Activated CD4-positive, CD25-positive, alpha-beta regulatory T cell treated with anti-CD3 and anti-CD28 coated beads, Interleukin-2, amount 50 U/mL, for 16 hours (primary cell): ENCODE measurements at places on chromosomes 2 and 18.

- DNase-seq = no peak
These were observed 17.2 kb downstream of the TET3 start for GRCh38 chr2:74001781-74002504.

DNA sequence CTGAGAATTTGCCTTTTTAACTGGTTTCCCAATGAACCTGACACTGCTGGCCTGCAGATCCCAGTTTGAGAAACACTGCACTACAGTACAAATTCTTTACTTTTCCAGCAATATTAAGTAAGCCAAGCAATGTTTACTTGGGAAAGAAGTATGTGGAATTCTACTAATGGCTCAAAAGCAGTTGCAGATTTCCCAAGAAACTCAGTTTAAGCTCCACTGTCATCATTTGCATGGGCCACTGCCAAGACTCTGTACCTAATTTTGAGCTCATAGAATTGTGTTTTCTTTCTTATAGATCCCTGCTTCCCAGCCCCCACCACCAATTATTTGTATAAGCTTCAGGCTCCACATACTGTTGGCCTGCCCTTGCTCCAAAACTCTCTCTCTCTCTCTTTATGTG lies 676.1 kb downstream of the RNF144A start:
- no peak for DNase-seq

- DNase-seq = no peak
These were observed 282.4 kb upstream of the RAB12 start for GRCh38 chr18:8326763-8327394.

DNA sequence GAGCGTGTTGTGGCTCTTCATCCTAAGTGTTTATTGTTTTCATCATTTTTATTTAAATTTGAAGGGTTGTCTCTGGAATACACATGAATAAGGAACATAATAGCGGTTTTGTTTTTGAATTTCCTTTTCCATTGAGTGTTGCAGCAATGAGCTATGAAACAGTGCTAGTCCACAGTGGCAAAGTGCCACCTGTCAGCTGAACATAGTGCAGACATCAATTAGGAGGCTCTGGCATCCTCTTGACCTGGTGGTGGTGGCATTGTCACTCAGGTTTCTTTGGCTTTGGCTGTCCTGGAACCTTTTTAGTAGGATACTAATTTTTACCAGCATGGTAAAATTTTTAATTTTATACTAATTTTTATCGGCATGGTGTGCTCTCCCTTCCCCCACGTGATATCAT lies 63.2 kb downstream of the UGGT1 start:
- DNase-seq = no peak

- no peak for DNase-seq
These were observed 148.5 kb downstream of the TXNL1 start for GRCh38 chr18:56489893-56490292.

DNA sequence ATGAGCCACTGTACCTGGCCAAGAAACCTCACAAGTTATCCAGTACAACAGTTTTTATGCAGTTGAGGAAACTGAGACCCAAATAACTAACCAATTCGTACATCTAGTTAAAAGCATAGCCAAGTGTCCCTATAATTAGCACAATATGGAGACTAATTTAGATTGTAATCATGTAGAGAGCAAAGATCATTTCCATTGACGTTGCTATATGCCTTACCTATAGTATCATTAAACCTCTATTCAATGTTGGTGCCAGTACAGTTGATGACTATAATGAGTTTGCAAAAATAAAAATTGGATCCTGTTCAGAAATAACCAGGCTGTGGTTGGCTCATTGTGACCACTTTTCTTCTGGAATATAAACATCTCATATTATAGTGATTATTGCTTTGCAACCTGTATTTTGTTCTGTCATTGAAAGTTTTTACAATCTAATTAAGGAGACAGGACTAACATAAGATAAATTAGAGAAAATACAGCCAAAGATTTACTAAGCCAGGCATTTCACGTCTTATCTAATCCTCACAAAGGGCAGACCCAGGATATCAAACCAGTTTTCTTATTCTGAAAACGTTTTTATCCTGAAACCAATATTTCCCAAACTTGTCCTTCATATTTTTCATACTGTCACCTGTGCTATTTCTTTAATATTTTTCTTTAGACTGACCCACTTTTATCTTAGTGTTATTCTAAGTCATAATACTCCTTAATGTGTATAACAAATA lies 130.0 kb upstream of the STON1 start:
- DNase-seq = no peak

DNA sequence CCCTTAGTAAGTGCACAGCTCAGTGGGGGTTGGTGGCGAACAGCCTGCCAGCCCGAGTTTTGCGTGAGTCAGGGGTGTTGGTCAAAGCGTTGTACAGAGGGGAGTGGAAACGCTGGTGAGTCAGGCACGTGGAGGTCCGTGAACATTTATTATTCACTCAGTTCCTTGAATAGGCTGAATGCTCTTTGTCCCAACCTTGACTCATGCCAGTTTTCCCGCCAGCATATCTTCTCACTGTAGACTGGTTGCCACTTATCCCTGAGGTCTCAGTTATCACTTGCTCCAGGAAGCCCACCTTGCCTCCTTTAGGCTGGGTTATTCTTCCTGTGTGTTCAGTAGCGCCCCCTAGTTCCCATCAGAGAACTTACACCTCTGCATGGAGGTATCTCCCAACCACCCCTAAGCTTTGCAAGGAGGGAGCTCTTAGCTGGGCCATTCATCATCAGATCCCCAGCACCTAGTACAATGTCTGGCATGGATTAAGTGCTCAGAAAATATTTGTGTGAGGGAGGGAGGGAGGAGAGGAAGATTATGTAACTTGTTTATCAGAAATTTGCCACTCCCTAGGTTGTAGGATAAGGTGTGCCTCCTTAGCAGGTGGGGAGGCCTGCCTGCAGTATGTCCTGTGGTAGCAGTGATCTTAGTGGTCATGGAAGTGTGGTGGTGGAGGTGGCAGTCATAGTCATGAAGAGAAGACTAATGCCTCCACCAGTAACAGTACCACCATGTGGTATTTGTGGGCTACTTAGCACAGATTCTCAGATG lies 72.1 kb downstream of the CABLES1 start:
- no peak for DNase-seq

DNA sequence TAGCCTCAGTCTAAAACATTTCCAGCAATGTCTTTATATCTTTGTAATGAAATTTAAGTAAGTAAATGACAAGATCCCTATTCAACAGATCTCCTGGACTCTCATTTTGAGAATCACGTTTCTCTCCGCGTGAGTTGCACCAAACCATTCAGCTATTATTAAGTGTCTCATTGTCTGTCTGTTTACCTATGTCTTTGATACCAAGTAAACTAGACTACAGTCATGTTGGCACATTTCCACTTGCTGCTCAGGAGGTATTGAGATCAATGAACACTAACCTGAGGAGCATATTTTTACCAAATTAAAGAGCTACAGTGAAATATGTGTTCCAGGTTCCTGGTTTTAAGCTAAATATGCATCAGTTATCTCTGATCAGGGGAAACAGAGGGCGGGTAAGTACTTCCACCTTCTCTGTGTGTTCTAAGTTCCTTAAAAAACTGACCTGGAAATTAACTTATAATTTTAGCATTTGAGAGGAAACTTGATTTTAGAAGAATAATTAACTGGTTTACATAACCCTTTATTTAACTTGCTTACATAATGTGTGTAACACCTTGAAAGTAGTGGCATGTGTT lies 125.8 kb downstream of the OSBPL6 start:
- no peak for DNase-seq

DNA sequence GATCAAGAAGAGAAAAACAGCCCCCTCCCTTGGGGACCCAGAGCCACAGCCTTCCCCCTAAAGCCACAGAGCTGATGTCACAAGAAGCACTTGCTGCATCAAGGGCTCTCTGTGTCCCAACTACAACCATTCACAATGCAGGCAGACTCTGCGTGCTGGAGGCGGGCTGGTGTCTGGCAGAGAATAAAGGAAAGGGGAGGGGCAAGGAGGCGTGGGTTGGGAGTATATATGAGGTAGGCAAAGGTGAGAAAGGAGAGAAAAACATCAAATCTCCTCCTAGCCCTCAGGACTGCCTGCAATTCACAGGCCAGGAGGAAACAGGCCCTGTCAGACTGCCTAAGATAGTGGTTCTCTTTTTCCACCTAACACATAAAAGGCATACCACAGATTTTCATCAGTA lies 48.8 kb upstream of the IHH start:
- no peak for DNase-seq

DNA sequence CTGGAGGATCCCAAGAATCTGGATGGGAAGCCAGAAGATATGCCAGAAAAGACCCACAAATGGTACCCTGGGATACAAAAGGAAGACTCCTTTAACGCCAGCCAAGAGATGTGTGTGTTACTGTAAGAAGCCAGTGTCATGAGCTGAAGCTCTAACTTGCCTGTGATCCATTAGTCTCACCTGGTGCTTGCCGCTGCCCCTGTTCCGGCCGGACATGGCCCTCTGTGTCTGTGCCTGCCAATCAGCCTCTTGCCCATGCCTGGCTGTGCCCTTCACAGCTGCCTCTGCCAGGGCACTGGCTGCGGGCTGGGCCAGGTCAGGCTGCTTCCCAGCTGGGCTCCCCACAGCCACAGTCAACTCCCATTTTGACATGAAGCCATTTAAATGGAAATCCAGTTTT lies 55.4 kb downstream of the POU3F3 start:
- no peak for DNase-seq

- no peak for DNase-seq
These were observed 249.2 kb upstream of the SLC39A10 start for GRCh38 chr2:195407783-195408182.

- DNase-seq = no peak
These were observed 815.3 kb downstream of the RNF144A start for GRCh38 chr2:7732497-7732896.

DNA sequence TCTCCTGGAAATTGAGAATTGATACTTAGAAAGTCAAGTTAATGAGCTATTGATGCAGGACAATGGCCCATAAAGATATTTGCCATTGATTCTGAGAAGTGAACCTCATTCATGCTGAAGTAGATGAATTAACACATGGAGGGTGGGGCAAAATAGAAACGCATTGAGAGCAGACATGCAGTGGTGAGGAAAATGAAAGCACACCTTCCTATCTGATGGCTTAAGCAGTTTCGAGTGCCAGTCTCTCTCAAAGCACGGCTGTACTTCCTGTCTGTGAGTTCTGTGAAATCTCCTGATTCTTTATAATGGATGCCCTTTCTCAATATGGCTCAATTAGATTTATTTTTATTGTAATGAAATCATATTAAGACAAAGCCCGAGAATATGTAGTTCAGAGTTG lies 247.0 kb downstream of the TMX3 start:
- no peak for DNase-seq

GRCh38 chr18:75745147-75745546 lies 317.6 kb upstream of the SMIM21 start:
- DNase-seq = no peak

DNA sequence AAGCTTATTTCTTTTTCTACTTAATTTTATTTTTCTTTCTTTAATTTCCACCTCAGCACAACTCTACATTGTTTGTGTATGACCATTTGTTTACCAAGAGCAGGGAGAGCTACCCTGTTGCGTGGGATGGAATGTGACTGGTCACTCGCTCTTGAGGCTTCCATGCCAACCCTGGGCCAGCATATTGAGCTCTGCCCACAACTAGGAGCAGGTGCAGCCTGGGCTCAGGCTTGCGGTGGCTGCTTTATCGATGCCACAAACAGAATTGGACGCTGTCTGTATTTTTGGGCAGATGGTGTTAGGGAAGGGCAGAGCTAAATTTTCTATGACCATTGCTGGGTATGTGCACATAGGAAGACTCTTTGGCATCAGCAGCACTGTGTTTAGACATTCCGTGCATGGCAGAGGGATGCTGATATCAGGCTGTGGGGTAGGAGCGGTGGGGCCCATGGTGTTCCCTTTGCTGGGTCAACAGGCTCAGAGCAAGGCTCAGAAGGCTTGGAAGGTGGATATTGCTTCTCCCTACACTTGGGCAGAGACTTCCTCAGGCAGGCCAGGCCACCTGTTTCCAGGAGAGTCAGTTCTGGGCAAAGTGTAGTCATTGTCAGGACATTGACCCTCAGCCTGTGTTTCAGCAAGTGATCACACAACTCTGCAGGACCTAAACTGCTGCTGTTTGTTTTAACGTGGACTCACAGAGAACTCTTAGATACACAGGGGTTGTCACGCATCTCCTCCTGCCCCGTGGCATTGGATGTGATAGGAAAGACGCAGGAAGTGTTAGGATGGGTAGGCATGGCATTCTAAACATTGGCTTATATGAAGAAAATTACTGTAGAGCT lies 40.2 kb downstream of the TMEM182 start:
- no peak for DNase-seq

DNA sequence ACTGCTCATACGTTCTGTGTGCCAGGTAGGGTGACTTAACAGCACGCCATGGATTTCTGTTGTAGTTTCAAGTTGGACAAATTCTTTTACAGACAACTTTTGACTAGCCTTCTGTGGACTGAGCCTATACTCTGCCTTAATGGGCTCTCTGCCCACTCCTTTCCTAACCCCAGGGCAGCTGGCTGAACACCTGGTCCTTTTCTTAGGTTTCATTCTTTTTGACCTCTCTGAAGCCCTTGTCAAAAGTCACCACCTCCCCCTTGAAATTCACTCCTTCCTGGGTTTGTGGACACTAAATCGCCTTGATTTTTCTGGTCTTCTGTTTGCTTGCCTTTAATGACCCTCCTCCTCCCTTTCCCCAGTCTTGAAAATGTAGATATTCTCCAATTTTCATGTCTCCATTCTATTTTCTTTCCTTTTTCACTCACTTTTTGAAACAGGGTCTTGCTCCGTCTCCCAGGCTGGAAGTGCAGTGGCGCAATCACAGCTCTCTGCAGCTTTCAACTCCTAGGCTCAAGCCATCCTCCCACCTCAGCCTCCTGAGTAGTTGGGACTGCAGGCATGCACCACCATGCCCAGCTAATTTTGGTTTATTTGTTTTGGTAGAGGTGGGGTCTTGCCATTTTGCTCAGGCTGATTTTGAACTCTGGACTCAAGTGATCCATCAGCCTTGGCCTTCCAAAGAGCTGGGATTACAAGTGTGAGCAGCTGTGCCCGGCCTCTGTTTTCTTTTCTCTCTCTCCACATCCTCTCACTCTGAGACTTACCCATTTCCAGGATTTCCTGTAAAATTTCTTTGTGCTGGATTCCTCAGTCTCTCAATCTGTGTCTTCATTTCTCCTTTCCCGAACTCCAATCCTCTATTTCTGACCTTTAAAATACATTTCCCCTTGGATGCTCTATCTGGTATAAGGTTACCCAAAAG lies 112.9 kb downstream of the PLB1 start:
- DNase-seq = no peak

- no peak for DNase-seq
These were observed 421.0 kb downstream of the LRATD1 start for GRCh38 chr2:15053542-15053941.

GRCh38 chr2:98382739-98383138 lies 36.5 kb downstream of the CNGA3 start:
- no peak for DNase-seq

- no peak for DNase-seq
These were observed 521.7 kb upstream of the SPHKAP start for GRCh38 chr2:228703152-228703551.
